ENCODE measurements at places on chromosomes 16 and 17.

- no peak for DNase-seq
Measured at GRCh38 chr16:4273858-4274311, 1.1 kb upstream of the TFAP4 start.

GRCh38 chr17:79706931-79707850 lies 23.6 kb upstream of the ENPP7 start:
- DNase-seq: no peak

GRCh38 chr16:21663889-21664647 lies at the start of gene OTOA:
Gene OTOA (plus strand): TSS chr16:21663968. CDS start chr16:21678515, 14,547 bp downstream.
- DNase-seq: no peak

DNA sequence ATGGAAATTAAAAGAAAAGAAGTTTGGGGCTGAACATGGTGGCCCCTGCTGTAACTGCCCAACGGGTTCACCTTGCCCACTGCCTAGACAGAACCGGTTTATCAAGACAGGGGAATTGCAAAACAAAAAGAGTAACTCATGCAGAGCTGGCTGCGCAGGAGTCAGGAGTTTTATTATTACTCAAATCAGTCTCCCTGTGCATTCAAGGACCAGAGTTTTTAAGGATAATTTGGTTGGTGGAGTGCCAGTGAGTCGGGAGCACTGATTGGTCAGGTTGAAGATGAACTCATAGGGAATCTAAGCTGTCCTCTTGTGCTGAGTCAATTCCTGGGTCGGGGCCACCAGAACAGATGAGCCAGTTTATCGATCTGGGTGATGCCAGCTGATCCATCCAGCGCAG lies 4.4 kb upstream of the SCPEP1 start:
- no peak for DNase-seq

GRCh38 chr16:28532940-28533647 lies 5.7 kb downstream of the NUPR1 start:
- no peak for DNase-seq
